Esophagus squamous epithelium (tissue), 5 donors: ENCODE measurements at places on chromosomes 16 and 17. TPM values are rescaled to one million over a fixed set of nuclear protein-coding genes. Genes with fewer than 3 reads are reported as not detected.

GRCh38 chr16:86626966-86627365 lies 48.6 kb downstream of the FOXL1 start:
- no peak for DNase-seq

GRCh38 chr16:21590287-21590686 lies 9.1 kb upstream of the METTL9 start:
- no peak for DNase-seq

GRCh38 chr16:15529673-15530072 lies 95.3 kb downstream of the BMERB1 start:
- DNase-seq = no peak

DNA sequence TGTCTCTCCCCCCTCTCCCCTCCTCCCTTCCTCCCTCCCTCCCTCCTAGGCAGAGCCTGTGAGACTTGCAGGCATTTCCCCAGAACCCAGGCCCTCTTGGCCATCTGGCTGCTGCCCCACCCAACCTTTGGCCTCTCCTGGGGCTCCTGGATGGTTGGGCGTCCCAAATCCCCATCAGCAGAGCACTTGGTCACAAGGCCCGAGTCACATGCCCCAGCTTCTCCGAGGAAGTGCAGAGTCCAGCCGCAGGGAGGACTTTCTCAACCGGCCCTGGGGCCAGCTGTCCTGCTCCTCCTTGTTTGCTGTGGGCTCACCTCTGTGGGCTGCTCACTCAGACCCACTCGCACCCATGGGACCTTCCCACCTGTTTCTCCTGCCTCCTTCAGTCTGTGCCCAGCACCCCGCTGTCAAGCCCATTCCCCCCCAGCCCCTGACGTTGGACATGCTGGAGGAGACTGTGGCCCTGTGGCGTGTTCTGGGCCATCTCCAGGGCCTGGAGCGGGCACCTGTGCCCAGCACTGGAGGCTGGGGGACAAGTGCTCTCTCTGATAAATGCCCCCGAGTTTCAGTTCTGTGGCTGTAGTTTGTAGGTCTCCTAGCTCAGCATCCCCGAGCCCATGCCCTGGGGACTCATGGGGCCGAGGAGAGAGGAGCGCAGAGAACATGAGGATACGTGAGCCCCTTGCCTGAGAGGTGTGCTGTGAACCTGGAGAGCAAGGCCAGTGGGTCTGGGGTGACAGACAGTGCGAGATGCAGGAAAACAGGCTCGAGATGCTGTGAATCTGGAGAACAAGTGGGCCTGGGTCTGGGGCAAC lies 42.3 kb upstream of the ZNF750 start:
- DNase-seq = no peak

- DNase-seq = no peak
These were observed 50.7 kb downstream of the SMURF2 start for GRCh38 chr17:64611369-64611768.

DNA sequence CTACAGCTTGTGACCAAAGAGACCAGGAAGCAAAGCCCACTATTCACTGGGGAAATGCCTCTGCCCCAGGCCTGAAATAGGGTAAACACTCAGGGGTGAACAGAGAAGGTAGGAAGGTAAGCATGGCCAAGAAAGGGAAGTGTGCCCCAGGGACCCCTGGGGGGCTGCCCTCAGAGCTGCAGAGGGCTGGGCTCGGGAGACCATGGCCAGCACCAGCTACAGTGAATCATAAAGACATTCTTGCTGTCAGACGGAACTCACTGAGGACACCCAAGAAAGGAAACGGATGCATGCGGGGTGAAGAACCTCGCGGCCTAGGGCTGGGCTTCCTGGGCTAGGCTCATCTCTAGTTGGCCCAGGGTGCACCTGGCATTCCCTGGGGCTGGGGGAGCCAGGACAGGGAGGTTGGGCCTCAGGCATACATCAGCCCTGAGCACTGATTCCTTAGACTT lies 9.6 kb downstream of the HIC1 start:
- DNase-seq = no peak

DNA sequence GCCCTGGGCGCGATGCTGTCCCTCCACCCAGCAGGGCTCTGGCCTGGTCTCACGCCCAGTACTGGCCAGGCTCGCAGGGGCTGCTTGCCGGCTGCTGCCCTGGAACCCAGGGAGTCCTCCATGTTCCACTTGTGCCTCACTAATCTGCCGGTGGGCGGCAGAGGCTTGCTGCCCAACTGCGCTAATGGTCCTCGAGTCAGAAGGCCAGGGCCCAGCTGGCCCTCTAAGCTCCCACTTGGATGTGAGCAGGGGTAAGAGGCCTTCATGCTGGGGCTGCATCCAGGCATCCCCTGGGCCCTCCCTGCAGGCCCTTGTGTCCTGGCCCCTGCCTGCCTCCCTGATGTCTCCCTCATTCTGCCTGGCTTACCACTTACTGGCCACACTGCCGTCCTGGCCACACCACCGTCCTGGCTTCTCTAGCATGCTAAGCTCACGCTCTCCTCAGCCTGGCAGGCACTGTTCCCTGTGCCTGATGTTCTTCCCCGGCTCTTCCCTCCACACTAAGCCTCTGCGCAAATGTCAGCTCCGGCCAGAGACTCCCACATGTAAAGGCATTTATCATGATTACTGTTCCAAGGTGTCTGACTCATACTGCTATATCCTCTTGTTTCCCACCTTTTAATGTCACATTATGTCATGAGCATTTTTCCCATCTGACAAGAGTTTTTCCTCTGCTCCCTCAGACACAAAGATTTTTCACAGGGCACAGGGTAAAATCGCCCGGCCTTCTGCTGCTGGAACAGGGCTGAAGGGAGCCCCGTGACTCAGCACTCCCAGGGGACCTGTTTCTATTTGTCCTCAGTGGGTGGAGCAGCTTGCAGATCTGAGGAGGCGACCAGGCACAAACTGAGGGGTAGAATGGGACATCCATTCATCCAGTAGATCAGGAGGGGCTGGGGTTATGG lies 15.9 kb downstream of the B9D1 start:
- DNase-seq = no peak

DNA sequence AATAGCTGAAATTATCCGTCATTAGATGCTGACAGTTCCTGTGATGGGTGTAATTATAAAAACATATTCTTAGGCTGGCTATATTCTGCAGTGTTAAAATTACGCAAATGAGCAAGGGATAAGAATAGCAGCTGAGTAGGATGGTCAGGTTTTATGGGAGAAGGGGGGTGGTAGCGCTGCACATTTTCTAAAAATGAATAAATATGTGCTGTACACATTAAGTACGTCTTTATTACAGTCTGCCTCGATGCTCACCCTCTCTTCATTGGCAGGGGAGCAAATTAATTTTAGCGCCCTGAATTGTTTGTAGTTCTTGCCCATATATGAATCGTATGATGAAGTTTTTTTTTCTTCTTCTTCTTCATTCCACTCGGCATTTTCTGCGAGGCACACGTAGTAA lies 244.2 kb downstream of the SNX29 start:
- no peak for DNase-seq

GRCh38 chr16:58462997-58463941 lies 36.7 kb upstream of the NDRG4 start:
- DNase-seq = no peak

DNA sequence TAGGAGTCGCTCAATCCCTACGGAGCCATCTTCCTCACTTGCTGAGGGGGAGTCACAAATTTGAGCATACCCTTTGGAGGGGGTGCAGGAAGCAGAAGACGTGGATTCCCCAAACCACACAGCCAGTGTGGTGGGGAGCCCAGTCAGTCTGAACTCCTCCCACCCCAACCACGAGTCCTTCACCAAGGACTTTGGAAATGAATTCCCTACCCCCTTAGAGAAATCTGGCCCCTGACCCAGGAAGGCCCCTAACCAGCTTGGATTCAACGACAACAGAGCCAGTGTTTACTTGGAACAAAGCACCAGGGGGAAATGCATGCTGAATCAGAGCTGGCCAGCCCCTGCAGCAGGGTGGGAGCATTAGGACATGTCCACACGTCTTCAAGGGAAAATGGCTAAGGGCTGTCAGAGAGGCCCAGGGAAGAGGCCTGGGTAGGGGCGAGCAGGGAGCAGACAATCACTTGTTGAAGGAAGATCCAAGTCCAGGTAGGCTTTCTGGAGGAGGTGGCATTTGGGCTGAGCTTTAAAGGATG lies 5.5 kb upstream of the TMEM92 start:
- no peak for DNase-seq

GRCh38 chr17:17107891-17108431 lies 65.7 kb downstream of the MPRIP start:
- no peak for DNase-seq

DNA sequence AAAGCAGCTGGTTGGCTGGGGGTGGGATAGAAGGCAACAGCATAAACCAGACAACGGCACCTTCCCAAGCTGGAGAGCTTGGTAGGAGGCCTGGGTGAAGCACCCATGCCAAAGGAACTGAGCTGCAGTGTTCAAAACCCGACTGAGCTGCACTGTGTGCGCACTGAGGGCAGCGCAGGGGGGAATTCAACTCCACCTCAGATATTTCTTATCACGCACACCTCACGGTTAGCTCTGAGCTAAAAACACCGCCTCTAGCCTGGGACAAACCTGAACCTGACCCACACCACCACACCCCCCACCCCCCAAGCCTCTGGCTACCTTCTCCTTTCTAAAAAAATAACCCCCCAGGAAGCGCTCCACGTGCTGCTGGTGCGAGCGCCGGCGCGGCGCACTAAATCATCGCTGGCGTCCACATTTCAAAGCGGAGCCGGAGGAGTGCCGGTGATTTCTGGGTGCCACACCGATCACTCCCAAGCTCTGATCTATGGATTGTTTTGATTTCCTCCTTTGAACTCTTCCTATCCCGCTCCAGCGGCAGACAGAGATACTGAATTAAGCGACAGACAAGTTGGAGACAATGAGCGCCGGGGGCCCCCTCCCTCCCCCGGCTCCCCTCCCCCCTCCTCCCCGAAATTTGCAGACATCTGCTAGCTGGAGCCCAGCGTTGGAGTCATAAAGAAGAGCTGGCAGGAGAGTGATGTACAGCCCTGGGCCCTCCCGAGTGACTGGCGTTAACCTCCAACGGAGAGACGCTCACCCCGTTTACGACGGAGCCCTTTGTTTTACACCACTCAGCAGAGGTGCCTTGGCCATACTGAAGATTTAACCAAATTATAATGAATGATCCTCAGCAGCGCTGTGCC lies 85.0 kb downstream of the NOG start:
- DNase-seq = no peak

- DNase-seq = no peak
These were observed 309.4 kb upstream of the XYLT1 start for GRCh38 chr16:17780181-17780580.

GRCh38 chr16:23206986-23207385 lies 24.4 kb downstream of the SCNN1G start:
- no peak for DNase-seq

- no peak for DNase-seq
These were observed 1140.2 kb downstream of the CDH11 start for GRCh38 chr16:63981639-63982038.

DNA sequence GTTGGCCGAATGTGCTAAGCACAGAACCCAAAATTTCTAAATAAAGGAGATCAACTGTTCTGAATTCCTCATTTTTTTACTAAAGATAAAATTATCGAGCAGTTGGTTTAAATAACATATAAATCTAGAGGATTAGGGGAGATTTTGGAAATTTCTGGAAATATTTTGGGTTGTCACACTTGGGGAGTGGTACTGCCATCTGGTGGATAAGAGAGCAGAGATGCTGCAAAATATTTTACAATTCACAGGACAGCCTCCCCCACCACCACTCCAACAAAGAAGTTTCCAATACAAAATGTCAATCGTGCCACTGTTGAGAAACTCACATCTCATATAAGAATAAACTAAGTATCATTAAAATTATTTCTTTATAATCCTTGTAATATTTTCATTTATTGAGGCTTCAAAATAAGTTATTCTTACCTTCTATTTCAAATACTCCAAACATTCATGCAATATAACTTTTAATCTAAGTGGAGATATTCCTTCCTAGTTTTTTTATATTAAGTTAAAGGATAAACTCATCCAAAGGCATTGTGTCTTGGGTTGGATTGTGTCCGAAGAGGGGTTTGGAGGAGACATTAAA lies 17.0 kb upstream of the ABCA8 start:
- no peak for DNase-seq

DNA sequence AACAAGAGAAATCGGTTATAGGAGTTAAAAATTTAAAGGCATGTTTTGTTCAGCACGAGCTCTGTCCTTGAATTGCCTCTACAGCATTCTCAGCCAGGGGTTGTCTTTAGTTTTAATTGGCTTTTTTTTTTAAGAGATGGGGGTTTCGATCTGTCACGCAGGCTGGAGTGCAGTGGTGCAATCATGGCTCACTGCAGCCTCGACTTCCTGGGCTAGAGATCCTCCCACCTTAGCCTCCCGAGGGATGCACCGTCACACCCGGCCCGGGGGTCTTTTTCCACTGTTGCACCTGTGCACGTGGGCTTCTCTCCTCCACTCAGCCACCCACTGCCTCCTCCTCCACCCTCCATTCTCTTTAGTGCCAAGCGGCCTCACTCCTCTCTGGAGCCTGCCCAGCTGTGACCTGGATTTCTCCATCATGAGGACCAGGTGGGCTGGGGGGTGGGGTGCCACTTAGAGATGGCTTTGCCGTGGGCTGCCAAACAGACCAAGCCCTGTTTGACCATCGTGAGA lies 106.8 kb upstream of the SEC14L1 start:
- no peak for DNase-seq

DNA sequence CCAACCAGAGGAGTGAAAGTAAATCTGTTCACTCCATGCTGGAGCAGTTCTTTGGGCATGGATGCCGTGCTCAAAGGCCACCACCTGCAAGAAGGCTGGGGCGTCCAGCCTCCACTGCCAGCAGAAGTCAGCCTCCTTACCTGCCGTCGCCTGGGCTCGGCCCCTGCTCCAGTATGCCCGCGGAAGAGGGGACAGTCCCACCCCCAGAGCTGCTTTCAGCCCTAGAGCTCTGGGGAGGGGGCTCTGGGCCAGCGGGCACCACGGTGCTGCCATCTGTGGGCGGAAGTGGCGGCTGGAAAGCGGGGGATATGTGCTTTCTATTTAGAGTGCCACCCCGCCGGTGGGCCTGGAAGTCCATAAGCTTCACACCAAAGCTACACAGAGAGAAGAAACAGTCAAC lies 75.9 kb downstream of the ARHGAP17 start:
- no peak for DNase-seq

- no peak for DNase-seq
These were observed 47.8 kb downstream of the BMERB1 start for GRCh38 chr16:15482068-15482747.

ST6GALNAC1 gene
- total RNA-seq = 63.3 TPM

SLC25A10 gene
- 23.3 TPM for total RNA-seq

KRT36 gene
- not detected for total RNA-seq

KRT13 gene
- 27,182 TPM for total RNA-seq
